ENCODE measurements at places on chromosomes 11 and 22. TPM values are rescaled to one million over a fixed set of nuclear protein-coding genes. Genes with fewer than 3 reads are reported as not detected.

- no peak for DNase-seq
Measured at GRCh38 chr11:40183073-40184064, 1276.1 kb downstream of the LRRC4C start.

DNA sequence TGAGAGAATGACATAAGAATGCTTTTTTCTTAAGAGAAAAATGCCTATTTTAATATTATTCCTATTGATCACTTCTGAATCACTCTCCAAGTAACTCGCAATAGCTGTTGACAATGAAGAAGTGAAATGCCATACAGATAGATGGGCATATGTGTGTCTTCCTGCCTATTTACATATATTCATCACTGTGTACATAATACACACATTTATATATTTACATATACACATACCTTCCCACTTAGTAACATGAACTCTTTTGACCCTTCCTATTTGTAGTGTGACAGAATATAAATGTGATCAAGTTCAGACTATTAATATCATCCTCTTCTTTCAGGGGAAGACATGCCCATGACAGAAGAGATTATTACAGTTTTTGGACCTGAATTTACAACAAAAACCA is 756.7 kb downstream of the DLG2 start:
- DNase-seq = no peak

DNA sequence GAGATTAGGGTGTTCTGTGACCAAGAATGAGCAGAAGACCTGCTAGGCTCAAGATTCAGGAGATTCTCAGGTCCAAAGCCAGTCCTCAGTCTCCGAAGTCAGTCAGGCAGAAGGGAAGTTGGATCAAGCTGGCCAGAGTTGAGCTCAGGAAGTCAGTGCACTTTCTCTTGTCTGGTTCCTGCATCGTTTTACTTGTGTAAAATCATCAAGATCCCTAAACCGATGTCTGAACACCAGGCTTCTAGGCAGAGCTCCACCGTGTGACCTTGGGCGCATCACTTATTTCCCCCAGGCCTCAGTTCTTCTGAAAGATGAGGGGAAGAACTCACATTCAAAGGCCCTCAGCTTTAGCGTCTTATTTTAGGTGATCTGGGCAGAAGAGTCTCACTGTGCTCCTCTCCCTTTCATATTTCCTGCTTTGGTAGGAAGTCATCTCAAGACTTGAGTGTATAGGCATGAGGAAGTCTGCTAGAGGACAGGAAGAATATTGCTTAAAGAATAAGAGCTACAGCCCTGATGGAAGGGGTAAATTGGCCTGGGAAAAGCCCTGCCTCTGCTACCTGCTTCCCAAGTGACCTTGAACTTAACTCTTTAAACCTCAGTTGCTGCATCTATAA is 20.2 kb downstream of the NF2 start:
- peak; percentile 54 for DNase-seq

- peak; percentile 68 for DNase-seq
Measured at GRCh38 chr11:13955971-13956421, 6.5 kb upstream of the SPON1 start.

GRCh38 chr22:42793848-42794405 is 63.1 kb downstream of the ARFGAP3 start:
- DNase-seq = no peak

- peak; percentile 48 for DNase-seq
Measured at GRCh38 chr11:76695133-76695532, 24.6 kb upstream of the LRRC32 start.

DNA sequence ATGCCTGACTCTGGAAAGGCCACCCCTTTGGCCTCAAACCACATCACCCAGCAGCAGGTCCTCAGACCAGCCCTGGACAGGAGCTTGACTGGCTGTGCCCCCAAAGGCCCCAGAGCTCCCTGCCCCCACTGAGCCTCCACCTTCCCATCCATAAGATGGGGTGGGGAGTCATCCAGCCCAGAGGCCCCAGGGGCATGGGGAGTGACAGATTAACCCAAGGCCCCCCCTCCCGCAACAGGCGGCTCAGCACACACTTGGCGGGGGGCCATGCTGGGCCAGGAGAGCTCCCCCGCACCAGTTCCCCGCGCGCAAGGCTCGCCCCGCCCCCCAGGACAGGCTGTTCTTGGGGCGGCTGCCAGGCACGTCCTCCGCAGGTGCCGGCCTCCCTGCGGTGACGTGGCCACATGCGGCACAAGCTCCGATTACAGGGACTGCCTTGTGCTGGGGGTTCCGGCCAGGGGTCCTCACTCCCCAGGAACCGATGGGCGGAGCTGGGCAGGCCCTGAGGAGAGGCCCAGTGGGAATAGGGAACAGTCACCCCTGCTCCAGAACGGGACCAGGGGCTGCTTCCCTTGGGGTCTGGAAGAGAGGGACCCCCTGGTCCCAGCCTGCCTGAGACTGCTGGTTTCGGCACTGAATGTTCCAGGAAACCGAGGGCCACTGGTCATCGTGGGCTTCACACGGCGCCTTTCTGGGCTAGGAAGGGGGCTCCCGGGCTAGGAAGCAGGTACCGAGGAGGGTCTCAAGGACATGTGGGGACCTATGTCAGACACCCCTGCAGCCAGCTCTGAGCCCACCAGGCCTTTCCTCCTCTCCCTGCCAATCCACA is 5.1 kb upstream of the CDKN1C start:
- DNase-seq = no peak

DNA sequence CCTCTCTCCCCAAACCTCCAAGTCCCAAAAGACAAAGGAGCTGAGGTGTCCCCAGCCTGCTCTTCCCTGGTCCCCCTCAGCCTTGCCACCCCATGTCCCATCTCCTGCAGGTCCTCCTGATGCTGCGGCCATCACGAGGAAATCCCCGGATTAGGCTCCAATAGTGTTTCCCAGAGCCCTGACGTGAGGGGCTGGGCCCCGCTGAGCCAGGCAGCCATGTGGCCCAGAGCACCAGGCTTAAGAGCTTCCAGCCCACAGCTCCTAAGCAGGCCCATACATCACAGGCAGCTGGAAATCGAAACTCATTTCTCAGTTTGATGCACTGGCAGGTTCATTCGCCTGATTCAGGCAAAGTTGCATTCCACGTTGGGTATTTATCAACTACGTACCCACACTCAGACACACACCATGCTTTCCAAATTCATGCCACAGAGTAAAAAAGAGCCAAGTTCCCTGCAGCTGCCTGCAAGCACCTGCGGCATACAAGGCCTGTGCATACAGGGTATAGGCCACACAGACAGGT is 114.2 kb downstream of the CHST1 start:
- DNase-seq = no peak

DNA sequence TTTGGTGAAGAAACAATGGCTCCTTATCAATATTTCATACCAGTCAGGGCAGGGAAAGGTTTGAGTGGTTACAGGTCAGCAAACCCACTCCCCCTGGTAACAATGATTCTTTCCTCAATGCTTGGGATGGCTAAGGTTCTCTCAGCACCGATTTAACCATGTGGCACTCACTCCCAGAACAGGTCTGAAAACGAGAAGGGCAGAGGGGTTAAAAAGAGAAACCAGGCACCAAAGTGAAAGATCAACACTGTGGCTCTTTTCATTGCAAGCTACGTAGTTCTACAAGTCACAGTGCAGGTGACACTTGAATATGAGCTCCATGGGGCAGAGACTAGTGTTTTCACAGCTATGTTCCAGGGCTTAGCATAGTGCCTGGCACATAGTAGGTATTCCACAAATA is 132.4 kb downstream of the PLEKHA7 start:
- no peak for DNase-seq

GRCh38 chr11:33575311-33575710 is 125.3 kb downstream of the C11orf91 start:
- DNase-seq = no peak

DNA sequence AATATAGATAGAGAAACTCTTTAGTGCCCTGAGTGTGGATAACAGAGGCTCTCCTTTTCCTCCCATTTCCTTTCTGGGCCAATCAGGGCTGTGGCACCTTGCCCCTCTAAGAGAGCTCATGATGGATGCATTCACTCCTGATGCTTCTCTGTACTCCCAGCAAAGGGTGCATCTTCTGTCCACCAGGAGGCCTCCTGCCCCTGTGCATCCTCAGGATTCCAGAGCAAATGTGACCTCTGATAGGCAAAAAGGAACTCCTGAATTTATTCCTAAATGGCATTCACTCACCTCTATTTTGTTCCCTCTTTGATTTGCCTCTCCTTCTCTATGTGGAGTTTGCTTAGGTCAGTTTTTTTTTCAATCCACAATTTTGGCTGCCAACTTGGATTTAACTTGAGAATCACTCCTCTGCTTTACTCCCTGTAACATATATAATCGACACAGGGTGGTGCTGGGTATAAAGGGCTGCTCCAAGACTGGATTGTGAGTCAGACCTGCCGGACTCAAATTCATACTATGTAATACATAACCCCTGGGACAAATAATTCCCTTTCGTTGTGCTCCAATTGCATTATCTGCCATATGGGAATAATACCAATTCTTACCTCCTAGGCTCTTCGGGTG is 1.1 kb upstream of the MRGPRX4 start:
- DNase-seq = peak; percentile 12

DNA sequence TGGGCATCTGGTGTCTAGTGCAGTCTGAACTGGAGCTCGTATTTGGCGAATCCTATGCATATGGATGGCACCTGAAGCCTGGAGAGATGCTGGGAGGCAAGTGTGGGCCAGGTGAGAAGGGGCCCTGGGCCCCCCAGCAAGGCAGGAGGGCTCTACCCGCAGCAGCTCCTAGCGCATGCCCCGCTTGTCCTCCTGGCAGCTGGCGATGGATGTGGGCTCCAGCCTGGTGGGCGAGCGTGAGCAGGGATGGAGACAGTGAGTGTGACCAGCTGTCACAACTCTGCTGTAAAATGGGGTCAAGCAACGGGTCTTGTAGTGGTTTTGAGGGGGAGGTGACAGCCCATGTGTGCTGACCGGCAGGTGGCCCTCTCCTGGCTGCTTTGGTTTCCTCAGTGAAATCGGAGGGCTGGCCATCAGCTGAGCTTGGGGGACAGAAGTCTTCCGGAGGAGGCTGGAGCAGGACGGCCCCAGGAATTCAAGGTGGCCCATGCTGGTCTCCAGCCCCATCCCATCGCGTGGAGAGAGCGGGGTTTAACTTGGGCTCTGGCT is 12.0 kb downstream of the FRMD8 start:
- DNase-seq = no peak

DNA sequence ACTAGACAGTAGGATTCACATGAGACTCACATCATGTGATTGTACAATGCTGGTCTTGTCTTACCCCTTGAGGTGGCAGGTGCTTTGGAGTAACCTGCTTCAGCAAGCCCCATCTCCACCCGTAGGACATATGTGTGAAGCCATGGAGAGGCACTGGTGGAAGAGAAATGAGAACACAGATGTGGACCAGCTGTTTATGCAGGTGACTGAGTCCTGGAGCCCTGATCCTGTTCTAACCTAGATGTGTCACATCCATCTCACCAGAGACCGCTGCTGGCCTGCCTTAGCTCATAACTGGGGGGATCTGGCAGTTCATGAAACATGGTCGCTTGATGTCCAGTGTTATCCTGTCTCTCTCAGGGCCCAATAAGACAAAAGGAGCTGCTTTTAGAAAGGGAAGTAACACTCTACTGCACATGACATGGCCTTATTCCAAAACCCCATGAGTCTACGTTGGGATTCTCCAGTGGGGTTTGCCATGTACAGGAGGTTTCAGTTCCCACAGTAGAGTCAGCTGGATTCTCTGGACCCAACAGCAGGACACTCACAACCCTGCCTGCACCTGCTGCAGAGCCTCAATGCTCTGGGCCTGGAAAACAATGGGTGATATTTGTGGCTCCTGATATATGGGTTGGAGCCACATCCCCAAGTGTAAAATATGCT is 62.0 kb downstream of the GGTLC2 start:
- DNase-seq = no peak

GRCh38 chr22:38110008-38110862 is at the start of gene BAIAP2L2:
TSS of gene BAIAP2L2 (minus strand) at chr22:38110684. CDS start at chr22:38110525, 159 bp downstream.
- DNase-seq = no peak

DNA sequence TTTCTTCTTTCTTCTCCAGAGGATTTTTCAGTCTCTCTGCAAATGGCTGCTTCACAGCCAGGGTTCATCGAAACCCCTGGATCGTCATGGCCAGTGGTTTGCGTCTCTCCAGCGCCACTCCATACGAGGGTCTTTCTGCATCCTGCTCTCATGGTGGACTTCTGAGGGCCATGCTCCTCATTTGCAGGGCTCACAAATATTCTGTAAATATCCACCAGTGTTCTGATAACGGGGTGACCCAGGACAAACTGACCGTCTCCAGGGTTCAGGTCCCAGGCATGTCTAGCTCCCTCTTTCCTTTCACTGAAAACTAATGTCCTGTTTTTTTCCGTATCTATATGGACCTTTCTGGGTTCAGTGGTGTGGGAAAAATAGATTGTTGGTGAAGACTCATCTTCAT is 15.7 kb upstream of the VPREB1 start:
- no peak for DNase-seq

- no peak for DNase-seq
Measured at GRCh38 chr11:74468058-74468457, 709 bp upstream of the KCNE3 start.

GRCh38 chr11:27861706-27862430 is 161.6 kb upstream of the BDNF start:
- DNase-seq = no peak

- no peak for DNase-seq
Measured at GRCh38 chr11:115234794-115235193, 269.4 kb downstream of the CADM1 start.

DNA sequence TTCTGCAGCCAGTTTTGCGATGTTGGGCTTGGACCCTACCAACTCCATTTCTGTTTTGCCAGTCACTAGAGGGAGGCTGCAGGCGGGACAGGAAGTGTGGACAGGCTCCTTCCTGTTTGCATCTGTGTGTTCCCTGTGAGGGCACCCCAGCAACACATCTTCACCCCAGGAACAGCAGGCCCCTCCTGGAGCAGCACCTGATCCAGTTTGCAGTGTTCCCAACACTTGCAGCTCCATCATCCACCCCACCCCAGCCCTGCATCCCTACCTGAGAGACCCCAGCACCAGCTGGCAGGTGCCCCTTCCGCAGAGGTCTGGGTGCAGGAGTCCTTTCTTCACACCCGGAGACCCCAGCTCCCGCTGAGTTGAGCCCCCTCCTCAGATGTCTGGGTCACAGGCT is 7.4 kb upstream of the VSIG10L2 start:
- no peak for DNase-seq

DNA sequence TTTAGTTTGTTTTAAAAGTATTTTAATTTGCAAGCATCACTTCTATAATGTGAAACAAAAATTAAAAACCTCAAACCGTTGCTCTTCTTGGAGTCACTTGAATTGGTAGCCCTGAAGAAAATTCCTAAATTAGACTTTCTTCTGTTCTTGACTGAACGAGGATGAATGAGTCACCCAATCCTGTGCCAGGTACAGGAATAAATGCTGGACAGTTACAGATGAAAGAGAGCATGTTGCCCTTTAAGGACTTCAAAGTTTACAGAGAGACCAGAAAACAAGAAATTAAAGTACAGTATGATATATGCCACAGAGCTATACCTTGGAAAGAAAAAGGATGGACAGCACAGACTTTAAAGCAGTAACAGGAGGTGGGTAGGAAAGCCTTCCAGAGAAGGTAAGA is 41.3 kb upstream of the CXCR5 start:
- DNase-seq = no peak

GRCh38 chr11:72535194-72535547 is 100.8 kb upstream of the CLPB start:
- DNase-seq = no peak

BTBD18 gene
- total RNA-seq = not detected

CASP5 gene
- total RNA-seq = not detected

ANO5 gene
- under 0.01 TPM for total RNA-seq

OR5A2 gene
- total RNA-seq = not detected

OR5D16 gene
- total RNA-seq = not detected

TRIM48 gene
- total RNA-seq = not detected

CREB3L1 gene
- under 0.01 TPM for total RNA-seq

VSIG10L2 gene
- not detected for total RNA-seq

LRFN4 gene
- total RNA-seq = 17.1 TPM

CCT8L2 gene
- total RNA-seq = not detected

BEST1 gene
- 0.13 TPM for total RNA-seq

FAU gene
- total RNA-seq = 211 TPM

TCN1 gene
- not detected for total RNA-seq
